ENCODE measurements at places on chromosomes 7 and 10.

DNA sequence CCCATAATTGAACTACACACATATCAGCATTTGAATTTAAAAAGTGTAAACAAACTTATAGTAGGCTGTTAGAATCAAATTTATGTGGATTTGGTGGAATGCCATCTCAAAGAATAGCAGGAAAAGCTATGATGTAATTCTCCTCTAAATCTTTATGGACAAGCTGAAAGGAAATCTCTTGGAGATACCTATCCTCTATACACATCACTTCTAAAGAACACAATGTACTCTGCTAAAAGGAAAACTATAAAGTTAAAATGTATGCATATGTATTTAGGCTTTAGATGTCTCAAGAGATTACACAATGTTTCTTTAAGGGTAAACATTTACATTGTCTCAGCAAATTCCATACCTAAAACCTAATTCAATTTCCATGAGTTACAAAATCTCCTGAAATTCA, 323.3 kb downstream of the CRPPA start:
- peak; percentile 53 for DNase-seq

DNA sequence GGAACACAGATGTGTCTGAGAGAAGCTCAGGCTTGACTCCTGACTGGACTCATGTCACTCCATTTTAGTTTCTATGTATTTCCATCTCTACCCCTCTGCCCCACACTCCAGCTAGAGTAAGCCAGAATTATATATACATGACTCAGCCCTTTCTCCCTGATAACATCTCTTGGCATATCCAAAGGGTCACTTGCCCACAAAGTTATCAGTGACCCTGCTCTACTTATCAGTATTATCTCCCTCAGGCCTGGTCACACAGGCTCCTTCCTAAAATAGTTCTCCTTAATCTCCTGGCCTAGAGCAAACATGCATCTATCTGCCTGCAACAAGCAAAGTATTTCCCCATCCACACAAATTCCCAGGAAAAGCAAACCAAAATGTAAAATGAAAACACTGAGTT, 598.3 kb downstream of the SUGCT start:
- DNase-seq: no peak

DNA sequence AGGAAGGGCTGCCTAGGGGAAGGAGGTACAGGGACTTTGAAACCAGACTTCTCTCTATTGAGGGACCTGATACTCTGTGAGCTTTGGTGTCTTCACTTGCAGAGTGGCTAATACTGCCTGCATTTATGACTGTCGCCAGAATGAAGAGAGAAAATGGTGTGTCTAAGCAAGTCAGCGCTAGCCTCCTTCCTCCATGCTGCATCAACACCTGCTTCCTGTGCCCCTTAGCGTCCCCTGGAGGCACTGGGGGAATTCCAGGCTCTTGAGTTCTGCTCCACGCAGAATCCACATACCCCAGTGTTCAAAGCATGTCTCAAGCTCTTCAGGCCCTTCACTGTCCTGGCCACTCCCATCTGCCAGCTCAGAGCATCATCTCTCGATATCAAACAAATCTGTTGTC, 140.5 kb downstream of the PKD1L1 start:
- DNase-seq: no peak

- no peak for DNase-seq
These were observed 166.9 kb upstream of the SP4 start for GRCh38 chr7:21260939-21261338.

GRCh38 chr10:17735166-17735941, 16.6 kb upstream of the TMEM236 start:
- peak; percentile 56 for DNase-seq

DNA sequence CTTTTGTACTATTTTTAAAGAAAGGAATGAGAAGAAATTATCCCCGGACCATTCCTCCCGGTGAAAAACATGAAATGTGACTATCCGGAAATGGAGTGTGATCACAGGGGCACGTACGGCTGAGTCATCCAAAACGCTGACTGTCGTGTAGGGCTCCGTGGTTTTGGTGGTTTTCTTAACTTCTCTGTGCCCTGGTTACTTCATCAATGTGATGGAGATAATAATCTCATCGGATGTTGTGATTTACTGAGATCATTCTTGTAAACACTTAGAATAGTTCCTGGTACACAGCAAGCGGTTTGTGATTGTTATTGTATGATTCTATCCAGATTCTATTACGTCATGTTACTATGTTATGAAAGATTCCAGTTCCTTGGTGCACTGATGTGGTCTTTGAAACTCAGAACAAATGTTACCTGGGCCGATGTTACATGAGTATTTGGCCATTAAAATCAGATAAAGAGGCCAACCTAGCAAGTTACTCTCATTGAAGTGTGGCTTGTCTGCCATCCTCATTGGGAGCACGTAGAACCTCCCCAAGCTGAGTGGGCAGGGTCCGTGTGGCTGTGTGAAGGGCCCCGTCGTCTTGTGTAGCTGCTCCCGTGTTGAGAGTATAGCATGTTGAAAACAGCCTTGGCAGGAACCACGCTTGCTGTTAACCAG, 99.5 kb downstream of the CAMK1D start:
- peak; percentile 53 for DNase-seq

- DNase-seq: no peak
These were observed 107.7 kb downstream of the GRID1 start for GRCh38 chr10:86258941-86259340.

GRCh38 chr10:17348501-17349349, 105.7 kb downstream of the ST8SIA6 start:
- DNase-seq: peak; percentile 91

DNA sequence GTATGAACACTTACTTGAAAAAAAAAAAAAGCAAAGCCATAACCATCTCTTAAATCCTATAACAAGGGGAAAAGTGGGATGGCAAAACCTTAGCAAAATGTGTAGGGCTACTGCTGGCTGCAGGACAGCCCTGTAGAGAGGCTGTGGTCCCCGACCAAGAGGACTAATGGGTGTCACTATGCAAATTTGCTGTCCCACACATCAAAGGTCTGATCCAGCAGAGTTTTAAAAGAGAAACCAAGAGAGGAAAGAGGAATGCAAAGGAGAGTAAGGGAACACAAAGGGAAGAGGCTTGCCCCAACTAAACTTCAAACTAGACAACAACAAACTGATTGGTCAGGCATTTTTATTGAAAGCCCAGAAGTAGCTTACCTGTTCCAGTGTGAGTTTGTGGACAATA, 3.1 kb upstream of the ZNRF2 start:
- DNase-seq: no peak

DNA sequence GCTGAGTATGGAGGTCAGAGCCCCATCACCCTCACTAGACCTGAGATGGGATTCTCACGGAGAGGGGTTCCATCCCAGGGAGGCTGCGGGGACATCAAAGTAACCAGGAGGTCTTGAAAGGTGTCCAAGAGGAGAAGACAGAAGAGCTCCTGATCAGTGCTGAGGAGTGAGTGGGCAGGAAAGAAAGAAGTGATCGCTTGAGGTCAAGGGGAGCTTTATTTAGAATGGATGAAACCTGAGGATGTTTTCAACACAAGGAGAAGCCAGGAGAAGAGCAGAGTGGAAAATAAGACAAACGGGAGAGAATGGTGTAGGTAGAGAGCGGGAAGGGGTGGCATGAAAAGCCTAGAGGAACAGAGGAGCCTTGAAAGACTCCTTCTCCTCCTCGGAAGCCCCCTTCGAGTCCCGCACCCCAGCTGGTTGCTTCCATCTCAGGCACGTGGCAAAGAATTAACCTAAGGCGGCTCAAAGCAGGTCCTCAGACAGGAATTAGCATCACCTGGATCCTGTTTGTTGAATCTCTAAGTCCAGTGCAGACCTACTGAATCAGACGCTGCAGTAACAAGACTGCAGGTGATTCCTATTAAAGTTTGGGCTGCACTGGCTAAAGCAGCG, 5.8 kb downstream of the SVIL start:
- DNase-seq: no peak

DNA sequence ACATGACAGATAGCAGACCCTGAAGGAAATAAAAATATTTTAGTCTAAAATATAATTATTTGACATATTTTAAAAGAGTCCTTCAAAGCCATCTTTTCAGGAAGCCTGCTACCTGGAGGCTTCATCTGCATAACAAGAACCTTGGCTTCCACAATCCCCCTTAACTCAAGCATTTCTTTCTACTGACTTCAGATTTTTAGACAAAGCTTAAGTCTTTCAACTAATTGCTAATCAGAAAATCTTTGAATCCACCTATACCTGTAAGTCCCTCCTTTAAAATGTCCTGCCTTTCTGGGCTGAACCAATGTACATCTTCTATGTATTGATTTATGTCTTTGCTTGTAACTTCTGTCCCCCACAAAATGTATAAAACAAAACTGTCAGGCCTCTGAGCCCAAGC, 23.5 kb upstream of the PRF1 start:
- DNase-seq: no peak

GRCh38 chr7:74037609-74038008, 9.6 kb downstream of the ELN start:
- DNase-seq: no peak

DNA sequence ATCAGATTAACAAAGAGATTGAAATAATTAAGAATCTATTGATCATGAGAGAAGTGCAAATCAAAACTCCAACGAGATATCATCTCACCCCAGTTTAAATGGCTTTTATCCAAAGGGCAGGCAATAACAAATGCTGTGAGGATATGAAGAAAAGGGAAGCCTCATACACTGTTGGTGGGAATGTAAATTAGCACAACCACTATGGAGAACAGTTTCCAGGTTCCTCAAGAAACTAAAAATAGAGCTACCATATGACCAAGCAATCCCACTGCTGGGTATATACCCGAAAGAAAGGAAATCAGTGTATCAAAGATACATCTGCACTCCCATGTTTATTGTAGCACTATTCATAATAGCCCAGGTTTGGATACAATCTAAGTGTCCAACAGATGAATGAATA, 13.8 kb downstream of the FGL2 start:
- no peak for DNase-seq

DNA sequence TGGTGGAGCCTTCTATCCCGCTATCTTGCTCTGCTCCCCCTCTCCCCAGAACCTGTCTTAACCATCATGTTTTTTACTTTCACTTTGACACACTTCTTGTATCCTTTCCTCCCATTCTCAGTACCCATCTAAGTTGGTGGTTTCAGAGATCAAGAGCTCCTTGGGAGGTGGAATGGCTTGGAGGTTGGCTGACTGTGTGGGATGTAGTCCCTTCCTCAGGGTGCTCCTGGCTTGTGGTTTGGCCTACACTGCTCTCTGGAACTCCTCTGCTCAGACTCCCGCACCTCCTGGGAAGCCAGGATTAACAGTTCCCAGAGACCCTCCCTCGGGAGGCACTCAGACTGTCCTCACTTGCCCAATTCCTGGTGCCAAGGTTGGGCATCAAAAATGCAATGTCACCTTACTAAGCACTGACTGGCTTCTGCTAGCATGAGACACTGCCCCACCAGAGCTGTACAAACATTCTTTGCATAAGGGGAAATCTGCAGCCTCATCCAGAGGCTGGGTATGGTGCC, 93.1 kb upstream of the NAMPT start:
- DNase-seq: no peak

DNA sequence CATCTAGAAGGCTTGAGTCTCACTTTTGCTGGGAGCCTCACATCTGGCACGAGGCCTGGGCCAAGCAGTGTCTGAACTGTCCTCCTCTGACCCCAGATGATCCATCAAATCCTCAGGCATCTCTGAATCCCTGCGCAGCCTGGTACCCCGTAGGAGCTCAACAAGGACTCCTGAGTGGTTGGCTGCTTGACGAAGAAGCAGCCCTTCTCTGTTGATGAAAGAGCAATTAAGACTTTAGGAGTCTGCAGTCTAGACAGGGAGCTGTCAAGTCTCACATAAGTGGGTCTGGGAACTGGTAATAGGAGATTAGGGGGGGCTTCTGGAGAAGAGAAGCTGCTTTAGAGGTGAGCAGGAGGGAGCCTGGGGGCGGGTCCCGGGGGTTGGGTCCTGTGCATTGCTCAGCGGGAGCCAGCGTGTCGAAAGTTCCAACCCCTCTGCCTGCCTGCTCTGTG, 326.0 kb downstream of the RPS24 start:
- no peak for DNase-seq

GRCh38 chr7:50418526-50419290, 31.4 kb downstream of the FIGNL1 start:
- peak; percentile 10 for DNase-seq

DNA sequence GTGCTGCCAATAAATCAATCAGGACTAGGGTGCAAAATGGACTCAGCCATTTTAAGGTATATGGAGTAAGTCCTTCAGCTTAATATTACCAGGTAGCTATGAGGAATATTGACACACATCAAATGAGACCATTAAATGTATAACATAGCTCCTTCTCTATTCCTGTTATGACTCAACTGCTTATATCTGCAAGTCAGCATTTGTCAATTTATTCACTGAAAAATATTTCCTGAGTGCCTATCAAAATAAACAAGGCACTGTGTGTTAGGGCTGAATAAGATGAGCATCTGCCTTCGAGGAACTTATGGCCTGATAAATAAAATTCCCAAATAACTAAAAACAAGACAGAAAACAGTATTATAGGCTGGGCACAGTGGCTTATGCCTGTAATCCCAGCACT, 113.8 kb downstream of the CDK6 start:
- no peak for DNase-seq

DNA sequence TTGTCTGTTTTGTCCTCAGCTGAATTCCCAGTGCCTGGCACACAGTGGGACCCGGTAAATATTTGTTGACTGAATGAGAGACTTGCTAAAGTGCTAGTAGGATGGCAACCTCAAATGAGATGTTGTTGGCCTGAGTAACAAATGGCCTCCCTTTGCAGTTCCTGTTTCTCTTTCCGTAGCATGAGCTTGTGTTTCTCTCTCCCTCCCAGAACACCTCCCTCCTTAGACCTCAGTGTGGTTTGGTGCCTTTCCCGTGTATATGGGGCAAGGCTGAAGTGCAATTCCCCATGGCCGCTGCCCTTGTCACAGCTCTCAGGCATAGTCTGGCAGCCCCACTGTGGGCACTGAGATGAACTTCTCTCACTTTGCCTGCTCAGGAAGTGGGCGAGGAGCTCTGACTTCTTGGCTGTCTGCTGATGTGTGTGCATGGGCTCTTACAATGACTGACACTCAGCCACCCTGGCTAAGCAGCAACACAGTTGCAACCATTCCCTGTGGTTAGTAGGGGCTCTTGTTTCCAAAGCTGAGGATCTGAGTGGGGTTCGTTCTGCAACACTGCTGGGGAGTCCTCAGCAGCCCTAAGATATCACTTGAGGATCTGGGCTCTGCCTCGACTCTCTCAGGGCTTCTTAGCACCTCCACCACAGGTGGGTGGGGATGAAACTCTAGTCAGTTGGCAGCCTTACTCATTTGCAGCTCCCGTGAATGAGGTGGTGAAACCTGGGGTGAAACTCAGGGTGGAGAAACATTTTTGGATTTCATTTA, 136.1 kb downstream of the ICA1 start:
- no peak for DNase-seq

DNA sequence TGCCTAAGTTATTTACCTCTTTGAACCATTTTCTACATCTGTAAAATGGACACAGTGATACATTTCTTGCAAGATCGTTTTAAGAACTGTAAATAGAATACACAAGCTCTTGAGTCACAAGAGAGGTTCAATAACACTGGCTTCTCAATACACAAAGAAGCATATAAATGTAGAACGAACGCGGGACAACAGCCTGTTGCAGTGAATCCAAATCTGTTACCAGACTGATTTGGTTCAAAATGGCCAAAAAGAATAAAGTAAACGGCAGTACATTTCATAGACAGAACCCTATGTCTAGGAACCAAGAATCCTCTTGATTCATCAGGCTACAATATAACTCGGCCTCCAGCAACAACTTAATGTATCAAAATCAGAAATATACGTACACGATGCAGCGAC, 701 bp downstream of the MTPAP start:
- DNase-seq: no peak
